ENCODE measurements at places on chromosomes 3 and 15.

GRCh38 chr3:95705786-95706418, 1108.5 kb upstream of the EPHA6 start:
- DNase-seq, result peak; percentile 20

GRCh38 chr3:30972449-30972848, 78.0 kb upstream of the GADL1 start:
- DNase-seq, result no peak

DNA sequence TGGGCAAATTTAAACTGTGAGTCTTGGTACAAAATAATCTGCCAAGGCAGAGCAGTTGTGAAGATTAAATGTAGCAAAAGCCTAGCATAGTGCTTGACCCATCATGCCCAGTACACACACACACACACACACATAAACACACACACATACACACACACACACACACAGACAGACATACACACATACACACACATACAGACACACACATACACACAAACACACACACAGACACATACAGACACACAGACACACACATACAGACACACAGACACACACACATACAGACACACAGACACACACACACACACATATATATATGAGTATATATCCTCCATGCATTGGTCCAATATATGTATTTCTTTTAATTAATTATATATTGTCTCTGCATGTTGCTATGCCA, 328.8 kb upstream of the DNAJC19 start:
- no peak for DNase-seq

- no peak for DNase-seq
Measured at GRCh38 chr15:85443046-85443445, 62.6 kb downstream of the AKAP13 start.

DNA sequence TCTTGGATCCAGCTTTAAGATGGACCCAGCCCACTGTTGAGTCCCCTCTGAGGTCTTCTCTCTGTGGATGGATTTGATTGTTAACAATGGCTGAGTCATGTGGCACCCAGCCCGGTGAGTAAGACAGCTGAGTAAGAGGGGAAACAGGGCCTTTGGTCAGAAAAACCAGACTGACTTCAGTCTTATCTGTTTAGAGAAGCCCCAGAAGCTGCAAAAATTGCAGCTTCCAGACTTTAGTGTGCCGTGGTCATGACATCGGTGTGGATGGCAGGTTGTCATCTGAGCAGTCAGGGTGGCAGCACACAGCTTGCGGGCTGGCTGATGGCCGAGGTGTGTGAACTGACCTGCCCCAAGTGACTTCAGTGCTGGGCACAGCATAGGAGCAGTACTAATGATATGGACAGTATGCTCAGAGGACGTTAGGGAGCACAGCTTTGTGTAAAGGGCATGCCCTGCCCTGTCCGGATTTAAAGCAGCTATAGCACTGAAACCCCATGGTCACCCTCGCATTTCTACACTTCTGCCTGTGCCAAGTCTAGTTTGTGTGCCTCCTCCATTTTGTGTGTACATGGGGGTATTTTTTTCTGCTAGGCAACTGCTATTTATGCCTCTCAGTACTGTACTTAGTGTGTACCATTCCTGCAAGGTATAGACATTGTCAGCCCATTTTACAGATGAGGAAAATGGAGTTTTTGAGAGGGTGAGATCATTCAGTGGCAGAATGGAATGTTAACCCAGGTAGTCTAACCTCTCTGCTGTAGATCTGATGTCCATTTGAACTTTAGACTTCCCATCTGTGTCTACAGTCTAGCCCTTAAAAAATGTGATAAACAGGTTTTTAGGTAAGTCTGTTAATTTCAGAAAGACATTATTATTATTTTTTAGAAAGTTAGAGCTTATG, 44.4 kb downstream of the FLNB start:
- no peak for DNase-seq

- no peak for DNase-seq
Measured at GRCh38 chr3:155934230-155934629, 63.8 kb downstream of the GMPS start.
